Stimulated activated CD8-positive, alpha-beta memory T cell treated with anti-CD3 and anti-CD28 coated beads, Interleukin-12 subunit alpha, Interleukin-12 subunit beta, amount 100 ng/mL, for 1 hour (primary cell): ENCODE measurements at places on chromosomes 2 and 18.

DNA sequence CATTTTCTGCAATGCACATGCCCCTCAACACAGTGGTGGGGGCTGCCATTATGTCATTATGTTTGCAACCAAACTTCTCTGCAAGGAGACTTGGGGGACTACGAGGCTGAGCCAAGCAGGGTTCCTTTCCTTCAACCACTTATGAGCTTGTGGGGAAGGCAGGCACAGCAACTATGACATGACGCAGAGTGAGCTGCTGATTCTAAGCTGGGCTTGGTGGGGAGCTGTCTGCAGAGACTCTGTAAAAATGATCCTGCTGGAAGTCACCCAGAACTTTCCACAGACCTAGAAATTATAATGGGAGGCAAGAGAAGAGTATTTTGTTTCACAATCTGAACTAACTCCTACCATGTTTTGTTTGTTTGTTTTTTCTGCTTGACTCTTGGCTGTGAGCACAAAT lies 55.6 kb downstream of the INPP5D start:
- DNase-seq: no peak

DNA sequence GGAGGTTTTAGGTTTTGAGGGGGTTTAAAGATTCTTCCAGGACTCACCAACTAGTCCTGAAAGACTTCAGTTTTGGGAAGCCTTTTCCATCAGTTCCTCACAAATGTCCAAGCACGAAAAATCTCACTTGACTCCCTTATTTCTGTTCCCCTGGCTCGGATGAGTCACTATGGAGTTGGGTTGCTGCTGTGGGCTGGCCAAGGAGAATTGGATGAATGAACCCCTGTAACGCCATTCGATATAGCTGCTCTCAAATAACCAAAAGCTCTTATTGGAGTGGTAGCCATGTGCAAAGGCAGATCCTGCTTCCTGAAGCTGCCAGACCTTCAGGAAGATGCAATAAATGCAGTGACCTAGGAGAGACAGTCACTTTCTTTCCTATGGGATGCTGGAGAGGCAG lies 417.0 kb downstream of the ZNF521 start:
- no peak for DNase-seq

DNA sequence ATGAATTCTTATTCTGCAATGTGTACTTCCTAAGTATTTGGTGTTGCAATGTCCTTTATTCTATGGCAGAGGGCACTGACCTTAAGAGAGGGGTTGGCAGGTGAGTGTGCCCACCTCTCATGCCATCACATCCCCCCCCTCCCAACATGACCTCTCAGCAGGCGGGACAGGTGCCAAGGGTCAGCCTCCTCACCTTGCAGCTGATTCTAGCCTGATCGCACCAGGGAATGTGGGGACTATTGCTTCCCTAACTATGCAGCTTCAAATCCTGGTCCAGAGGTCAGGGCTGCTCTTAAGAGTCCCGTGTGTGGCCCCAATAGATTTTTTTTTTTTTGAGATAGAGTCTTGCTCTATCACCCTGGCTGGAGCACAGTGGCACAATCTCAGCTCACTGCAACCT lies 9.5 kb downstream of the HJURP start:
- DNase-seq: no peak

DNA sequence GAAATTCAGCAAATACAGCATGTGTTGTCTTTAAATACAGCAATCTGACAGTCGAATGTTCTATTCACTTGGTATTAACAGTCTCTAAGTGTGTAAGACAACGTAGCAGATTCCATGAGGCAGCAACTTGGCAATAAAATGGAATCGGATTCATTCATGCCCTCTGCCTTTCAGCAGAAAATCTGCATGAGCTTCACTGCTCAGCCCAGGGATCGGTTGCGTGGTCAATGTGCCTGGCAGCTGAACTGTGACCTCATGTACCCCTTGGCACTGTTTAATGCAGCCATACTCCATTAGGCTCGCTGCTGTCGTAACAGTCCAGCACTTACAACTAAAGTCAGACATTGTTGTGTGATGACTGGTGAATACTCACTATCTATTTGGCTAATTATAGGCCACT lies 17.7 kb upstream of the RGPD4 start:
- DNase-seq: no peak

- DNase-seq: no peak
Measured at GRCh38 chr18:48896875-48897511, 53.8 kb downstream of the SMAD7 start.

DNA sequence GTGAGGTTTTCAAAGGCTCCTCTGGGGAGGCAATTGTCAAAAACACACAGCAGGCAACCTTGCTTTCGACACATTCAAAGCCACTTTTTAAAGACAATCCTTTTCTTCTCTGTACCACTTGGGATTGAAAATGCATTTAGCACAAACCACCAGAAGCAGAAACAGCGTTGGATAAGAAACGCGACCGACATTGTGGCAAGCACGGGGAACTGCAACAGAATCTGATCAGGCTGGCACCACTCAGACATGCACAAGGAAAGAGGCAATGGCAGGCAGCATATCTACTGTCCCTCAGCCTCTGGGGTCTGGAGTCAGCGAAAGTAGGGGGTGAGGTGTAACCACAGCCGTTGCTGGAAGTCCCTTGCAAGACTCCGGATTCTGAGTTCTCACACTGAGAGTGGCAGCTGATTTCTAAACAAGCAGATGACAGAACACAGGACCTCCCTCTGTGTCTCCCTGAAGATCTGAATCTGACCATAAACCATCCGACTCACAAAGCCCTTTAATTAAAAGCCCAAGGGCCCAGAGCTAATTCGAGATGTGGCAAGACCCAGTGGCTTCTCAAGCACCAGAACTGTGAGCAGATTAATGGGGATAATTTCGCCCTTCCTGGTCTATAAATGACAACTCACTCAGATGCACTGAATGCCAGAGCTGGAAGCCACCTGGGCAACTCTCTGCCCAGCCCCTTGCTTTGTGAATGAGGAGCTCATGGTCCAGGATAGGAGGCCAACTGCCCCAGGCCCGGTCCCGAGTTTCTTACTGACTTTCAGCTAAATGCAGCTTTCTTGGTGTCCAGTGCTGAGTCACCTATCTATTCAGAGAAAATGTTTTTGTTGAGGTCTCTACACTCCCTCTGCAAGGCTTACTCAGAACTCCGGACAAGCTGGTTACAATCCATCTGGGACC lies 29.6 kb downstream of the CYRIA start:
- no peak for DNase-seq

GRCh38 chr2:131151398-131151797 lies 46.3 kb downstream of the PLEKHB2 start:
- no peak for DNase-seq

DNA sequence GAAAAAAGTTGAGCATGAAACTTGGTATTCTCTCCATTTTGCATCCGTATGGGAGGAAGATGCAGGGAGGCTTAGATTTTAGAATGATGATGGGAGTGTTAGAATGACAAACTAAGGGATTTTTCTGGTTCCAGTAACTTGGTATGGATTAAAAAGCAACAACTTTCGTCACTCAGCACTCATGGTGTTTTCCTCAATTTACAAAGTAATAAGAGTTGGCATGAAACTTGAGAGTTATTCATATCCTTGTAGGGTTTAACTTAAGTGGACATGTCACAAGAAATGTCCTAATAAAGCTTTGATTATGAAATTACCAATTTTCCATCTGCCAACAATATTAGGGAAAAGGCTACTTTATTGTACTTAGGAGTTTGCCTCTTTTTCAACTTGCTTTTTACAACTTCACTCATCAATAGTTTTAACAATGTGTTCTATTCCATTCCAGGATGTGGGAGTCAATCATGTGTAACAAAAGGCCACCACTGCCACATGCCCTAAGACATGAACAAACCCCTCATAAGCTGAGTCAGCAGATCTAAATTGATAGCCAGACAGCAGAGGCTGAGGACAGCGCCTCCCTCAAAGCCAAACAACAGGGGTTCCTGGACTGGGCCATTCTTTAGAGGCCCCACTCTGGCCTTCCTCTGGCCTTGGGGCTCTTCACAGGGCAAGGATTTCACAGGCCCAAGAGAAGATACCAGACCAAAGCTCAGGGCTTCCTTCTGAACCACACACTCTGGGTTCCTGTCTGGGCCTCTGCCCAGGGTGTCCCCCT lies 265.8 kb downstream of the TNS1 start:
- DNase-seq: no peak

- no peak for DNase-seq
Measured at GRCh38 chr18:79568543-79569205, 110.9 kb upstream of the CTDP1 start.

GRCh38 chr2:62672601-62673000 lies 32.9 kb upstream of the EHBP1 start:
- no peak for DNase-seq

GRCh38 chr2:62305421-62306176 lies 109.7 kb downstream of the B3GNT2 start:
- no peak for DNase-seq

DNA sequence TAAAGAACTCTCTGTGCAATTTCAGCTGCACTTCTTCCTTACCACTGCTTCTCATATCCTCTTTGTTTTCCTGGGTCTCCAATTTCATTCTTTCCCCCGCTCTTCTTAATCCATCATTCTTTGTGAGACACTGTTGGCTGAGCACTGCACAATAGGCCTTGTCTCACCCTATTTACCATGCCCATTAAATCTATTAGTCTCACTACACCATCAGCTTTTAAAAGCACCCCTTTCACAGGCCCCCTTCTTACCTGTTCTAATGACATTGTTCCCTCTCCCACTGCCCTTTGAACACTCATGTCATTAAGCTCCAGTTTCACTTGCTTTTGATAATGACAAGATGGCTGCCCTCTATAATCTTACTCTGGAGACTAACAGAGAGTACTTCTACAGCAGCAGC lies 404.1 kb upstream of the ACVR2A start:
- no peak for DNase-seq

- no peak for DNase-seq
Measured at GRCh38 chr2:26986576-26986975, 16.1 kb downstream of the MAPRE3 start.
